Lower lobe of right lung (tissue), 2 donors: ENCODE measurements at places on chromosomes 6 and 20. TPM values are rescaled to one million over a fixed set of nuclear protein-coding genes. Genes with fewer than 3 reads are reported as not detected.

GRCh38 chr6:103081126-103081525, 1687.6 kb downstream of the GRIK2 start:
- DNase-seq: no peak

- no peak for DNase-seq
Observed at GRCh38 chr6:57469072-57469471, 151.6 kb downstream of the PRIM2 start.

The REM1 gene
- total RNA-seq: 2.3 TPM

The PTPRT gene
- 8.0 TPM for total RNA-seq

DNA sequence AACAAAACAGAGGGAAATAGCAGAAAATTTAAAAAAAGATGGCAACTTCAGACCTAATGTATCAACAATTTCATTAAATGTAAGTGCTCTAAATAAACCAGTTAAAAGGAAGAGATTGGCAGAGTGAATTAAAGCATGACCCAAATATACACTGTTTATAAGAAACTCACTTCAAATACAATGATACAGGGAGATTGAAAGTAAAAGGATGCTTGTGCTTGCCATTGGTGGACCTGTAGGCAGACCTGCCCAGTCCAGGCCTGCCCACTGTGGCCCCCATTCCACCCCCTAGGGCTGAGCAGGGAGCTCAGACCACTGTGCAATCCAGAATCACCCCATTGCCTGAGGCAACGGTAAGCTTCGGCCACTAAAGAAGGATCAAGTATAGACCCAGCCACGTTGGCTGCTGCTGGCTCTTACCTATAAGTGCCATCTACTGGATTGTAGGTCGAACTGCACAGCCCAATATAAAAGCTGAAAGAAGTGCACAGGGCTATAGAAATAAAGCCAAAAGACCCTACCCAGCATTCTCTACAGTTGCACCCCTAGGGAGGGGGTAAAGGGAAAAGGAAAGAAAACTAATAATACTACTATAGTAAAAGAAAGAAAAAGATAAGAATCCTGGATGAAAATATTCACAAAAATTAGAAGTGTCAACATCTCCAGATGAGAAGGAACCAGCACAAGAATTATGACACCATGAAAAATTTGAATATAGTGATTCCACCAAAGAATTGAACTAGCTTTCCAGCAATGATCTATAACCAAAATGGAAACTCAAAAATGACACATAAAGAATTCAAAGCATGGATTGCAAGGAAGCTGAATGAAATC, 36.1 kb downstream of the PSMB1 start:
- DNase-seq: peak; percentile 59

The TBC1D20 gene
- 40.3 TPM for total RNA-seq

GRCh38 chr20:42982218-42982617, 207.5 kb downstream of the PTPRT start:
- DNase-seq: no peak

The GINS1 gene
- 0.92 TPM for total RNA-seq

The IPCEF1 gene
- 7.9 TPM for total RNA-seq

The STX11 gene
- 54.1 TPM for total RNA-seq

GRCh38 chr6:155351273-155352129, 37.2 kb upstream of the TFB1M start:
- DNase-seq: no peak

DNA sequence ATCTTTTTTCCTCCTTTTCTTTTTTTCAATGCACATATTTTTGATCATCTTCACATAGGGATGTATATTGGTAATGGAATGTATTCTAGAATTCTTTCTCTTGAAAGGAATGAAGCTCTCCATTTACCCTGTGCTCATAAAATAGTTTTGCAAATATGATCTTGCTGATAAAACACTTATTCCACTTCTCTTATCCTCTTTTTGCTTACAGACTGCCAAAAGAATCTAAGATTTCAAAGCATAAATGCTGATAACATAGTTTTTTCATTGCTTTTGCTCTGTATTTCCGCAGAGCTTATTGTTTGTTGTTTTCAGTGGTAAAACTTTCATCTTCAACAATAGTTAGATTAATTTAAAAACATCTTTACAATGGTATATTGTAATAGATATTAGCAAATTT, 350.5 kb downstream of the PAX1 start:
- DNase-seq: no peak

DNA sequence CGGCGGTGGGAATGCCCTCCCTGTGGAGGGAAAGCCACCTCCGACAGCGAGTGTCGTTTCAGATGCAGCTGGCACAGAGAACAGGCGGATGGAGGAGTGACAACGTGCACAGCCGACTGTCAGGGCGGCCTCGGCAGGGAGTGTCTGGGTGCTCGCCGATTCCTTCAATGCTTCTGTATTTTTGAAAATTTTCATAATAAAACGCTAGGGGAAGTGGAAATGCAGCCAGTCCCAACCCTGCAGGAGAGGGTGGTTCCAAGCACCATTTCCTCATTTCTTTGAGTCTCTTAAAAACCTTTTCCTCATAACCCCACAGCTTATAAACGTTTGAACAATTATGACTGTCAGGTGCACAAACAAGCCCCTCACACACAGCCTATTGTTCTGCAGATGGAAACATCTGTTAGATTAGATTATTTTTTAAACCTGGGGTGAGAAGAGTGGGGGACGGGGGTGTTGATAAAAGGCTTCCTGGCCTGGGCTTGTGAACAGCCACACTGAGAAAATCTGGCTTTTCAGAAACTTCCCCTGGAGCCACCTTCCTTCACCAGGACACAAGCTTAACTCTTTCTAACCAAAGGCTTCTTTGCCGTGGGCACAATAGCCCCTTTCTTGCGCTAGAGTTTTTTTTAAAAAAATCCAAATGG, 228.9 kb downstream of the ANKRD60 start:
- DNase-seq: peak; percentile 58

DNA sequence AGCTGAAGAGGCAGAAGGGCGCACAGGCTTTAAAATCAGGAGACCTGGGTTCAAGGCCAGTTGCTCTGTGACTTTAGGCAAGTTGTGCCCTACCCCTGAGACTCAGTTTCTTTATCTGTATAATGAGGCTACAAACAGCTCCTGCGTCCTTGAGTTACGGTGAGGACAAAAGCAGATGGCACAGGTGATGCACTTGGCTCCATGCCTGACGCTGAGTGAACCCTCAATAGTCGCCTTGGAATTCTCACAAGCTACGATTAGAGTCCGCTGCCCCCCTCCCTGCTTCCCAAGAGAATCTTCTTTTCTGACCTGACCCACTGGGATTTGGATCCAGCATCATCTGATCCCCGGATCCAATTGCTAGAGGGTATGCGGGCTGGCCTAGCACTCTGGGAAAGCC, 6.4 kb downstream of the KCNG1 start:
- no peak for DNase-seq

- no peak for DNase-seq
Observed at GRCh38 chr20:54172532-54172855, 1.3 kb downstream of the CYP24A1 start.

DNA sequence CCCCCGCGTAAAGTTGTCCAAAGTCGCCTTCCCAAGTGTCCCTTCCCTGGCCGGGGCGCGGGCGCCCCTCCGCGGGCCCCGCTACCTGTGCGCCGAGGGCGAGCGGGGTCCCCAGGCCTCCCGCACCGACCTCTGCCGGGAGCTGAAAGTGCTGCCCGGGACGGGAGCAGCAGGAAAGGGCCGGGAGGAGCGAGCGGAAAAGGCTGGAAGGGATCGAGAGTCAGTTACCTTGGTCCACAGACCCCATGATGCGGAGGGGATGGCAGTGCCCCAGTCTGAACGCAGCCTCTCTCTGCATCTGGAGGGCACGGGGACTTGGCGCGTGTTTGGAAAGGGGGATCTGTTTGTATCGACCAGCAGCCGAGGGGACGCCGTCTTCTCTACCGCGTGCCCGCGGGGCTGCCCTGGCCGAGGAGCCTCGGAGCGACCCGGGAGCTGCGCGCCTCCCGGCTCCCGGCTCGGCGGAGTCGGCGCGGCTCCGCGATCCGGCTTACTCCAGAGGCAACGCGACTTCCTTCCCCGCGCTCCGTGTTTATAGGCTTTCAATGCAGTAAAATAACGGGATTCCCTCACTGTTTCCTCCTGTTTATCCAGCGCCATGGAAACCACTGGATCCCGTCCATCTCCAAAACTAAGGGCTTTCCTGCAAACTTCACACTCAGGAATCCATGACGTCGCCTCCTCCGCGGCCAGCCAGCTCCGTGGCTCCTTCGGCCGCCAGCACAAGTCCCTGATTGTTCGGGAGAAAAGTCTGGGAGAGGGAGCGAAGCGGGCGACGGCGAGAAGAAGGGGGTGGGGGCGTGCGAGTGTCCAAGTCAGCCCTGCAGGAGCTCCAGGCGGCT, 20.0 kb upstream of the NFATC2 start:
- peak; percentile 55 for DNase-seq

The PRR18 gene
- 0.59 TPM for total RNA-seq

- DNase-seq: no peak
Observed at GRCh38 chr20:40771848-40772511, 82.9 kb upstream of the MAFB start.

The LPA gene
- 0.30 TPM for total RNA-seq

GRCh38 chr6:68691120-68691519, 56.0 kb downstream of the ADGRB3 start:
- no peak for DNase-seq

DNA sequence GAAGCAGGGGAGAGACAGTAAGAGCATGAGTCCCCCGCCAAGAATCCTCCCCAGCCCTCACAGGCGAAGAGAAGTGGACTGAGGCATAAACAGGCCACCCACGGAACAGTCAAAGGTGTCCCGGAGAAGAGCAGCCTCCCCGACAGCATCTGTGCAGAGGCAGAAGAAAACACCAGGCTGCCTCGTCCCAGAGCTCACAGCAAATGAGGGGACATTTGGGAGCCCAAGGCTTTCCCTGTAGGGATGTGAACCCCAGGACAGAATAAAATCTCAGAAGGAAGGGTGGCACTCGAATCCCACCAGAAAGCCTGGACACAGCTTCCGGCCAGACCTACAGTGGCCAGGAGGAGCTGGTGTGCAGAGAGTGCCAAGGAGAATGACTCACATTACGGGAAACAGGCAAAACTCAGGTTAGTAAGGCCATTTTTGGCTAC, 90.4 kb downstream of the DLL1 start:
- DNase-seq: no peak

DNA sequence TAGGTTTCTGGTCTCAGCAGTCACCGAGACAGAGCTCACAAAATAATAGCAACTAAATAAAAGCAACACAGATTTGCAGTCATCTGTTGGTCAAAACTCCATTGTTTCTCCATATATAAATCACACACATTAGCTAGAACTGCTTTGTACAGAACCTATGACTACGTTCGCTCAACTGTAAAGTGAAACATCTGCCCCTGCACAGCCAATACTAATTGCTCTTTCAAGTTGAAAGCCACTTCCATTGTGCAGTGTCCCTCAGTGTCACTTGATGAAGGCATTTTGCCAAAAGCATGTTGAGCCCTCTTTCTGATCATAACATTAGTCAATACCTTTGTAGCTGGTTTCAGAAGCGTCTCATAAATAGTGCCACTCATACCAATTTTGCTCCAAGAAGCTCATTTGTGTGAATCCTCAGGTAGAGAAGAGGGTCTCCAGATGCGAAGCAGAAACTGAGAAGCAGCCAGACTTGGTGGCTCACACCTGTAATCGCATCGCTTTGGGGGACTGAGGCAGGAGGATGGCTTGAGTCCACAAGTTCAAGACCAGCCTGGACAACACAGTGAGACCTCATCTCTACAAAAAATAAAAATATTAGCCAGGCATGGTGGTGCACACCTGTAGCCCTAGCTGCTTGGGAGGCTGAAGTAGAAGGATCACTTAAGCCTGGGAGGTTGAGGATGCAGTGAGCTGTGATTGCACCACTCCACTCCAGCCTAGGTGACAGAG, 68.9 kb downstream of the PERP start:
- no peak for DNase-seq

The KCNK17 gene
- 5.5 TPM for total RNA-seq

The SLPI gene
- total RNA-seq: 1,714 TPM

The GGTLC1 gene
- 57.2 TPM for total RNA-seq

The SLC12A5 gene
- 1.2 TPM for total RNA-seq

DNA sequence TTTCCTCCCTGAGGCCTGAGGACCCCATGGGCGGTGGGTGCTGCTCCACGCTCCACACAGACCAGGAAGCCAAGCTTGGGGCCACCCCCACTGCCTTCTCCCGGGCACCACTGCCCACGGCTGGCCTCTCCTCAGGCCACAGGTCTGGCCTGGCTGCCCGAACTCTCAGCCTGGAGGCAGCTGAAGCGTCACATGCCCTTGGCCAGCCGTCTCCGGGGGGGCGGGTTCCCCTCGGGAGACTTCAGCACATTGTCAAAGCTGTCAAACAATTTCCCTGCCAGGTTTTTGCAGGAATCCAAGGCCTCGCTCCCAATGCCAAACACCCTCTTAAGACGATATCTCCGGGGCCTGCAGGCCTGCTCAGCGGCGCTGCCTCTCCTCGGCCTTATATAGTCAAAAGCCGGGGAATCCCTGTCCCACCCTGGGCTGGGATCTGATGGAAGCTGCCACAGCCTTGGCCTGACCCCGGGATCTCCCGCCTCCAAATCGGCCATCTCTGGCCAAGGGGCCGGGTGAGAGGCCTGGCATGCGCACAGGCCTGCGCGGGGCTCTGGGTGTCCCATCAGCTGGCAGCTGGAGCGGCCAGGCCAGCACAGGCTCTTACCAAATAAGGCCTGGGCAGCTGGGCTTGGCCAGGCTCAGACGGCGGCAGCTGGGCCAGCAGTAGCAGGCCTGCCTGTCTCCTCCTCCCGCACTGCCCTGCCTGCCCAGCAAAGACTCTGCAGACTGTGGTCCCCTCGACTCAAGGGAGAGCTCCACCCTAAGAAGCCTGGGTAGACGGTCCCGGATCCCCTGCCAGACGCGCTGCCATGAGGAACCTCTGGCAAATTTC, 49.7 kb downstream of the RBM38 start:
- DNase-seq: peak; percentile 84

DNA sequence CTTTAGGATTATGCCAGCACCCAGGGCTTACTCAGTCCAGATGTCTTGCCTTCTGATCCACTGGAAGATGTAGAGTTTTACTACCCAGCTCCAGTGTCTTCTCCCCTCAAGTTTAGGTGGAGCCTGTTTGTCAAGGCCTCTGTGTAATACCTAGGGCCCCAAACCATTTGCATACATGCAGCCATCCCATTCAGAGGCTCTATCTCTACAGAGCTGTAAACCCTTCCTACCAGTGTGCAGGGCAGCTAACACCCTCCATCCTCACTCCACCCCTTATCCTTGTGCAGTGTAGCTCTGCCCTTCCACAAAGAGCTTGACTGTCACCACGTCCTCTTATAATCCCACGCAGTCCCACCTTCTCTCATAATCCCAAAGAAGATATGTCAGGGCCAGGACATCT, 84.8 kb upstream of the SHLD1 start:
- no peak for DNase-seq
